ENCODE measurements at places on chromosomes 13 and 19.

DNA sequence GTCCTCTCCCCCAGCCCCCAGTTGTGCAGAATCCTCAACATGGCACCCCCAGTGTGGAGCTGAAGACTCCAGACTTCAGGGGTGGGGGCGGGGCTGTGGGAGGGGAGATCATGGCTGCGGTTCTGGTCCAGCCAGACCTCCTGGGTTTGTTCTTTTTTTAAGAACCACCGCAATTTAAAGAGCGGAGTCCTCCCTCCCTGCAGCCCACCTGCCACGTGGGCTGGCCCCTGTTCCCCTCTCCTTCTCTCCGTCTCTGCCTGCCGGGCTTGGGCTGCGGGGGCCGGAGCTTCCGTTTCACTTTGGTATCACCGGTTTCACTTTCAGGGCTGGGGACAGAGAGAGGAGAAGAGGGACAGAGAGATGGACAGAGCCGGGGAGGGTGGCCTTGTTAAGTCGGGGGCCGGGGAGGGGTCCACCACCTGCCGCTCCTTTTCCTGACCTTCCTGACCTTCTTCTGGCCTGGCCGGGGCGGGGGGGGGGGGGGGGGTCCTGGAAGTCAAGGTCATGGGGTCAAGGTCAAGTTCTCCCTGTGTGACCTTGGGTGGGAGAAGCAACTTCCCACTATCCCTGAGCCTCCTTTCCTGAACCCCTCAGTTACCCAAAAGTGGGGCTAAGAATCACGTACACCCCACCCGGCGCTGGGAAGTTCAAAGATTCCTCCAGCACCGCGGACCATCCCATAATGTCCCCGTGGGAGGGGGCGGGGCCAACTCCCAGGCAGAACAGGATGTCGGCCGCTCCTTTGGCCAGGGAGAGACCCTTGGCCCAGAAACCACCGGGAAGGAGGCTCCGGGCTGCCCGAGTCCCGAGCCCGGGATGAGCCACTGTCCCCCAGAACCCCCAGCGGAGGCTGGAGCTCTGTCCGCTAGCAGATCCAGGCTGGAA, 11.3 kb upstream of the ZBTB7A start:
- DNase-seq = no peak

DNA sequence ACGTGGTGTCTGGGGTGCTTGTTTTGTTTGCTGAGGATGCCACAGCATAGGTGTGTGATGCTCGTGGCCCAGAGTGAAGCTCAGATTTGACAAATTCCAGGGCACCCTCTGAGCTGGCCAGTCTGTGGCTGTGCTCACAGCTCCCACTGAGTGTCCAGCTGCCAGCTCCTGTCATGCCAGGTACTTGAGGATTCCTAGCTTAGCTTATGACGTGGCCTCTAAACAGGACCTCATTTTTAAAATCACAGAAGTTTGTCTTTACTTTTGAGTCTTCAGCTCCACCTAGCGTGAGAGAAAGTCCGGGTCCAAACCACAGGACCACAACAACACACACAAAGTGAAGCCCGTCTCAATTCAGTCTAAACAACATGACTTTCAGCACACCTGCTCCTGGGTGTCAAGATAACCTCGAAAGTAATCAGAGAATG, 117.3 kb downstream of the RAB20 start:
- DNase-seq = no peak

DNA sequence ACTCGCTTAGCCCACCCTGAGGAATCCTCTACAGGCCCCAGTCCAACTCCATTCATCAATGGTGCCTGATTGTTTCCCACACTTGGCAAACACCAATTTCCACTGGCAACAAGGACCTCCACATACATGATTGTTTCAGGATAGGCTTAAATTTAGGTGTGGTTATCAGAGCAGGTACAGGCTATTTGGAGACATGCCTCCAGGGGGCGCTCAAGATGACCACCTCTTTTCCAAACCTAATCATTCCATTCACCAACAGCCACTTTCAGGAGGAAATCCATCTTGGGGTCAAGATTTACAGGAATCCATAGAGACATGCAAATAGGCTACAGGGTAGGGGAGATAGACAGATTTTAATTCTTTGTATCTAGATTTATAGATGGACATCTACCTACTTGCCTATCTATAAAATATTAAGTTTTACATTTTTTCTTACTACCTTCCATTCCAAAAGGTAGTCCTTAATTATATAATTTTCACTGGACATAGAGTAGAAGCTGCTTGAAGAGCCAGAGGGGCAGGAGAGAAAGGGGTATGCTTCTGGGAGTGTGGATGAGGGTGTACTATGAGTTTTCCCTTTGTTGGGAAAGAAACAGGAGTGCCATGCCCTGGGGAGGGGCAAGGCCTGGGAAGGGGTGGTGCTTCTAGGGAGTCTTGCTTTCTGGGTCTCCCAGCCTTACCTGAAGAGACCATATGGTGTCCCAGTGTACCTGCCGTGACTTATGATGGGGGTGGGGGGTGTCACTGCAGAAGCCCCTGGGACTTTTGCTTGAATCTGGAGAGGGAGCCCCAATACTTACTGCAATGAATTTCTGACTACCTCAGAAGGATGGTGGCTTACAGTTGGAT, 14.1 kb upstream of the PCDH8 start:
- no peak for DNase-seq

DNA sequence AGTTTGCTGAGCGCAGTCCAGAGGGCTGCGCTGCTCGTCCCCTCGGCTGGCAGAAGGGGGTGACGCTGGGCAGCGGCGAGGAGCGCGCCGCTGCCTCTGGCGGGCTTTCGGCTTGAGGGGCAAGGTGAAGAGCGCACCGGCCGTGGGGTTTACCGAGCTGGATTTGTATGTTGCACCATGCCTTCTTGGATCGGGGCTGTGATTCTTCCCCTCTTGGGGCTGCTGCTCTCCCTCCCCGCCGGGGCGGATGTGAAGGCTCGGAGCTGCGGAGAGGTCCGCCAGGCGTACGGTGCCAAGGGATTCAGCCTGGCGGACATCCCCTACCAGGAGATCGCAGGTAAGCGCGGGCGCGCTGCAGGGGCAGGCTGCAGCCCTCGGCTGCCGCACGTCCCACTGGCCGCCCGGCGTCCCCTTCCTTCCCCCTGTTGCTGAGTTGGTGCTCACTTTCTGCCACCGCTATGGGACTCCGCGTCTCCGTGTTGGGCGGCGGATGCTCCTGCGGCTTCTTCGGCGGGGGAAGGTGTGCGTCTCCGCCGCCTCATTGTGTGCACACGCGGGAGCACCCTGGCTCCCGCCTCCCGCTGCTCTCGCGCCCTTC, 772 bp downstream of the GPC6 start:
- DNase-seq = no peak

GRCh38 chr13:105814219-105814901, 721.1 kb downstream of the EFNB2 start:
- no peak for DNase-seq

DNA sequence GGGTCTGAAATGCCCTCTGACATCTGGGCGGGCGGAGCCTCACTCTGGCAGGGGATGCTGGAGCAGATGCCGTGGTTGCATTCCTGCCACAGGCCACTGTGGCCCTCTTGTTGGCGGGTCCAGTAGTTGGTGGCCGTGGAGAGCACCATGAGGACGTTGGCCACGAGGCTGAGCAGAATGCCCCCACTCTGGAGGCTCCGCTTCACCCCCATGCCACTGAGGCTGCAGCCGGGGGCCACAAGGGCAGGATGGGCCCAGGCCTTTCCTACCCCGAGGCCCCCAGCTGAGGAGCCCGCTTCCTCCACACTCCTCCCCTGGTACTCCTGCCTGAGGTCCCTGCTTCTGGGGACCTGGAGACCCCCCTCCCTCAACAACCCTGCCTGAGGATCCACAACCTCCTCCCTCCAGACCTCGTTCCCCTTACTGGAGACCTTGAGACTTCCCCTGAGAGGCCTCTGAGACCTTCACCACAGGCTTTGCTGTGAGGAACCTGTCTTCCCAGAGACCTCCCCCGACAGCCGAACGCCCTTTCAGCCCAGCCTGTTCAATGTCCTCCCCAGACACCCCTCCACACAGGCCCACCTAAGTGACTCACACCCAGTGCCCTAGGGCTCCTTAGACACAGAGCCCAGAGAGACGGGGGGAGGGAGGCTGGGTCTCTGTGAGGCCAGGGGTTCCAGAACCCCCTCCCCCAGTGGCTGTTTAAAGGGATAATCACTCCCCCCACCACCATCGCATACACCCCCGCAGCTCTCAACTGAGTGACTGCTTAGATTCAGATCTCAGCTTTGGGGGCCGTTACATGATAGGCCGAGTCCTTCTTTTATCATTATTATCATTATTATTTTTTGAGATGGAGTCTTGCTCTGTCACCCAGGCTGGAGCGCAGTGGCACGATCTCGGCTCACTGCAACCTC, at the start of gene CLDND2:
TSS of gene CLDND2 (minus strand) at position 638 of the 917 bp plus-strand sequence. CDS start at position 212, 426 bp downstream.
- no peak for DNase-seq

- DNase-seq = no peak
Measured at GRCh38 chr19:347946-348861, 3.6 kb upstream of the MIER2 start.
